ENCODE measurements at places on chromosomes 3 and 15.

DNA sequence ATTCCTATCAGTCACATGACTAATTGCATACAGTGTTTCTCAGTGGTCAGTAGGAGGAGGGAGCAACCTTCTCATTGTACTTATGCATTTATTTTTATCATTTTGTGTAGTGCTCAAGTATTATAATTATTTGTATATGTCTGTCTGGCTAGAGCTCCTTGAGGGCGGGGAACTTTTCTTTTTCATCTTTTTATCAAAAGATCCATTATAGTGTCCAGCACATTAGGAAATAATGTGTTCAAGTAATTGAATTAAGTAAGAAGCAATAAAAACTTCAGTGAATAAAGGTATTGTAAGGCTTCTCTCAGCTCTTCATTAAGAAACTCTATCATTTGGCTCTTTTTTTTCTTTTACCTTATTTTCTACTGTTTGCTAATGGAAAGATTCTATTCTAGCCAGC, 18.8 kb downstream of the FGF7 start:
- no peak for DNase-seq

- no peak for DNase-seq
Observed at GRCh38 chr3:65268426-65268825, 580.6 kb upstream of the ADAMTS9 start.

DNA sequence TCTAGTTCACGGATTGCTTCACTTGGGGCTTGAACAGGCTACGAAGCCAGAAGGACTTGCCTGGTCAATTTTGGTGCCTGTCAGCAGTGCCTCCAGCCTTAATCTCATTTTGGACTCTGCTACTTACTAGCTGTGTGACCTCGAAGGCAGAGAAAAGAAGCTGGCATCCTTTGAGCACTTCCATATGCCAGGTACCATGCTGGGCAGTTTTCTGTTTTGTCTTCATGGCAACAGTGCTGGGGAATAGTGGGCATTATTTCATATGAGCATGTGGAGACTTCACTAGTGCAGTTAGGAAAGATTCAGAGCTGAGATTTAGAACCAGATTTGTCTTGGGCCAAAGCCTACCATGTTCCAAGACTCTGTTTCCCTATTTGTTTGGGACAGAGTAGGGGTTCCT, 92.2 kb downstream of the LRTM1 start:
- no peak for DNase-seq

DNA sequence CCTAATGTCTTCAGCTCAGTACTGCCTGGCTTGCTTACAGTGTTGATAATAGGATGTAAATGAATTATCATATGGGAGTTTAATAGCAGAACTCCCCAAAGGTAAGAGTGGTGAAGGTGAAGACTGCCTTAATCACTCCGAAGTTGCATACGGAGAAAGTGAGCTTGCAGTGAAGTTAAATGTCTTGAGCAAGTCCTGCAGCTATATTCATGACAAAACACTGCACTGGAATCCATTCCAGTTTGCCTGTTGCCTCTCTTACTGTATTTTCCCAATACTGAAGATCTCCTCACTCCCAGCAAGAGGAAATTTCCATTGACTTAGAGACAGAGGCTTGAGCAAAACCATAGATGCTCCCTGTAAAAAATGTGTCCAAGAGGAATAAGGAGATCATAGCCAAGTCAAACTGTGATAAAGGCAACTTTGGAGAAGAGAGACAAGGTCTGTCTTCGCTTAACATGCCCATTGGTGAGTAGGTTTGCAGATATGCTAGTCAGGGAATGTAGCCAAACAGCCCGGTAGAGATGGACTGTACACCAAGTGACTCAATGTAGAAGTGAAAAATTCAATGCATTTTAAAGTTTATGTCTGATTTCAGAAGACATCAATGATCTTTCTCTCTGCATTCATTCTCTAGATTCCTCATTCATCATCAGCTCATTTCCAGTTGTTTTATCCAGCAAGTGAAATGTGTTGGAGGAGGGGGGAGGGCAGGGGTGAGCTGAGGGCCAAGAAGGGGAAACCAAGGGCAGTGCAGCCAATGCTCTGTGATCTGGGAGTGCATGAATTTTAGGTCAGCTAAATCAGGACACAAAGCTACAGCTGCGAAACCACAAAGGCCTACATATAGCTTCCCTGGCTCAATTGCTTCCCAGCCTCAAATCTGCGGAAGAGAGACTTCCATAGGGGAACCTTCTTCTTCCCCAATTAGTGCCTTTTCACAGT, 667.1 kb upstream of the NR2F2 start:
- DNase-seq: no peak

DNA sequence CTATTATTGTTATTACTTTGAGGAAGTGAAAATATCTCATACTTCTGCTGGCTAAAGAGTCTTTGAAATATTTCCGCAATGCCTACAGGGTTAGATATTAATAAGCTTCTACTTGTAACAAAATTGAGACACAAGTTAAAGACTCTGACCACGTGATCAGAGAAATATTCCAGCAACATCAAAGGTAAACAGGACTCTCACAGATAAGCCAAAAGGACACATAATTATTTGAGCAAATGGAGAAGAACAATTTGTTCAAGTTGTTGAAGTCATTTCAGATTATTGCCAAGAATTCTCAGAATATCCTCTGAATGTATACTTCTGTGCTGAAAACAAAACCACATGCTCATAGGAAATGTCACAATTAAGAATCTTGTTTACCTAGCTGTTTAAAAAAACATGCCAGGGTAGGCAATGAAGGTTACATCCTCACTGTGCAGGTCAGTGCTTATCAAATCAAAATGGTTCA, 225.8 kb upstream of the ALCAM start:
- no peak for DNase-seq

DNA sequence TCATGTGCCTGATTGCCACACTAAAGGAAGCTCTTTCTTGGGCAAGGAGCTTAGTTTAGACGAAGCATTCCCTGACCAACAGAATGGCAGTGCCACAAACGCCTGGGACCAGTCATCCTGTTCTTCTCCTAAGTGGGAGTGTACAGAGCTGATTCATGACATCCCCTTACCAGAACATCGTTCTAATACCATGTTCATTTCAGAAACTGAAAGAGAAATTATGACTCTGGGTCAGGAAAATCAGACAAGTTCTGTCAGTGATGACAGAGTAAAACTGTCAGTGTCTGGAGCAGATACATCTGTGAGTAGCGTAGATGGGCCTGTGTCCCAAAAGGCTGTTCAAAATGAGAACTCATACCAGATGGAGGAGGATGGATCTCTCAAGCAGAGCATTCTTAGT, 18.4 kb downstream of the SENP5 start:
- no peak for DNase-seq

GRCh38 chr3:9715764-9716437, 12.3 kb downstream of the CPNE9 start:
- DNase-seq: peak; percentile 86

GRCh38 chr3:106168962-106169750, 300.3 kb upstream of the CBLB start:
- DNase-seq: no peak

DNA sequence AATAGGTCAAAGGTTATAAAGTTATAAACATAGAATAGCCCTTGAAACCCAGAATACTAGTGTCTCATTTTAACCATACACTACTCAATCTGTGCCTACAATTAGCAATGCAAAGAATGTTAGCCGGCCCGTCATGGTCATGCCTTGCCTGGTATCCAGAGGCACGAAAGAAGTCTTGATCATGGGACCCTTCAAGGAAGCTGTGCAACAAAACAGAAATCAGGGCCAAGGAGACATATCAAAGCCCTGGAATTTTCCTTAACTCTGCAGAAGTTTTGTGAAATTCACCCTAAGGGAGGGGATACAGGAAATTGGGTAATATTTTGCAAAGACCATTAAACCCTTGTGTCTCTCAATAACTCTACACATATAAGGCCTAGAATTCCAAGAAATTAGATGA, 482.4 kb downstream of the ROBO1 start:
- no peak for DNase-seq

GRCh38 chr15:71501344-71502076, 308.8 kb upstream of the NR2E3 start:
- no peak for DNase-seq

DNA sequence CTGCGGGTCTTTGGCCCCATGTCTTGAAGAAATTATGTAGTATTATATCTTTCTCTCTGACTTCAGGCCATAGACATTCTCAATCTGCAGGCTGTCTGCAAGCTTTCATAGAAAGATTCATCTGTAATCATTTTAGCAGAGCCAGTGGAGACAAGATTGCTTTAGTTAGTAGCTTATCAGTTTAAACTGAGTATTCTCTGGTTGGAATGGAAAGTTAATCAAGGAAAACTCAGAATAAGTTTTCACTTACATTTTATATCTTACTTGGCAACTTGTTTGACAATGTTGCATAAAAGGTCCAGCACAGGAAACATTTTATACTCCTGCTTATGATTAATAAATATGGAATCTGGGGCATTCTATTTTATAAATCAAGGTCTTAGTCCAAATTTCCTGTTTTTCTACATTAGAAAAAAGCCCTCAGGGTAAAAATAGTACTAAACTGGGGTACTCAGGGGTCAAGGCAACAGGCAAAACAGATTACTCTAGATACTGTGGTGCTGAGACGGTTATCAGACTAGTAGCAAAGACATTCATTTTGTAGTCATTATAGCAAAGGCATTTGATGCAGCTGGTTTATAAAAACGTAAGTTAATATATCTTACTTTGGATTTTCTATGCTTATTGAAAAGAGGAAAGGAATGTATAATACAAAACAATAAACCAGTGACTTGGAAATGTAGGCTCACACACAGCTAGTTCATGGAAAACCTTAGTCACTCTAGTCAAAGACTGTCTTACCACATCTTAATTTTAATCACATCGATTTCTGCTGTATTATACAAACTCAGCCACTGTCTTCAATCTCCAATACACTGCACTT, 45.2 kb upstream of the FILIP1L start:
- DNase-seq: no peak

DNA sequence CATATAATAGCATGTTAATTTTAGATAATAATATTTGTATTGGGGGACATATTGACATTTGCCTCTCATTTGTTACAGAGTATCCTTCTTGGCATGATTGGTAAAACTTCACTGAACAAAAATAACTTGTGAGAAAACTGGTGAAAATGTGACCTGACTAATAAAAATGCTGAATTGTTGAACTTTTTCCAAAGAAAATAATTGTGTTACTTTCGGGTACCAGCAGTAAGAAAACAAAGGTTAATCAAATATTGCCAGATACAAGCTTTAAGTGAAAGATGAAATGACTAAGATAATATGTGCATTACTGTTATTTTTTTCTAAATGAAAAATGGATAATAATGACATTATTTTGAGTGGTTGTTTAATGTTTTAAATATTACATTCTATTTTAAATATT, 15.2 kb downstream of the SLC12A1 start:
- no peak for DNase-seq

All from hematopoietic multipotent progenitor cell treated with erythropoietin and hydrocortisone succinate and interleukin-3 and kit ligand, for 17 days (in vitro differentiated cells).